ENCODE measurements at places on chromosomes 6 and 20.

- DNase-seq, result no peak
Measured at GRCh38 chr6:159676890-159677505, 16.0 kb downstream of the SOD2 start.

DNA sequence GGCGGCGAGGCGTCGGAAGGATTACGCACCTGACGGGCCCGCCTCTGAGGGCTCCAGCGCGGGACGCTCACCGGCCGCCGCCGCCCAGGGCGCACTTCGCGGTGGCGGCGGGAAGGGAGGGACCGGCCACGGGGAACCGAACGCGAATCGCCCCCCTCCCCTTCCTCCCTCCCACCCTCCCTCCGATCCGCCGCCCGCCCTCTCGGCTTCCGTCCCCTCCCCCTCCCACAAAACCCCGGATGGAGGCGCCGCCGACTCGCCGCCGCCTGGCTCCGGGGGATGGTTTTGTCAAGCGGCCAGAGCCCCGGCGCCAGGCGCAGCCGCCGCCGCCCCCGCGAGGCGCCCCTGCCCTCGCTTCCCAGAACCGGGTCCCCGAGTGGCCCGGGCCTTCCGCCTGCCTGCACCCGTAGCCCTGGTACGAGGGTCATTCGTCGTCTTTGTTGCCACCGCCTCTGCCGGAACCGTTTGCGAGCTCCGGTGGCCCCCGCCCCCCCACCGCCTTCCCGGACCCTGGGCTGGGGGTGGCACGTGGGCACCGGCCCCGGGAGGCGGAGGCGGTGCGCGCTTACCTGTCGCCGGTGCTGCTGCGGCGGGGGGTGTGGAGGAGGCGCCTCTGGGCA, 398 bp downstream of the ZBTB2 start:
- DNase-seq, result no peak

GRCh38 chr20:39072653-39073052, 110.5 kb downstream of the DHX35 start:
- no peak for DNase-seq

- peak; percentile 24 for DNase-seq
Measured at GRCh38 chr20:62409931-62410745, 3.1 kb upstream of the CABLES2 start.
